Activated CD4-positive, alpha-beta T cell treated with anti-CD3 and anti-CD28 coated beads, Interleukin-2, amount 50 U/mL, for 48 hours (primary cell): ENCODE measurements at places on chromosomes 1 and 21.

- no peak for DNase-seq
Observed at GRCh38 chr1:14824314-14824915, 225.9 kb downstream of the KAZN start.

GRCh38 chr1:200512191-200512590, 102.4 kb upstream of the ZNF281 start:
- no peak for DNase-seq

- no peak for DNase-seq
Observed at GRCh38 chr1:18603212-18603852, 27.3 kb upstream of the PAX7 start.

DNA sequence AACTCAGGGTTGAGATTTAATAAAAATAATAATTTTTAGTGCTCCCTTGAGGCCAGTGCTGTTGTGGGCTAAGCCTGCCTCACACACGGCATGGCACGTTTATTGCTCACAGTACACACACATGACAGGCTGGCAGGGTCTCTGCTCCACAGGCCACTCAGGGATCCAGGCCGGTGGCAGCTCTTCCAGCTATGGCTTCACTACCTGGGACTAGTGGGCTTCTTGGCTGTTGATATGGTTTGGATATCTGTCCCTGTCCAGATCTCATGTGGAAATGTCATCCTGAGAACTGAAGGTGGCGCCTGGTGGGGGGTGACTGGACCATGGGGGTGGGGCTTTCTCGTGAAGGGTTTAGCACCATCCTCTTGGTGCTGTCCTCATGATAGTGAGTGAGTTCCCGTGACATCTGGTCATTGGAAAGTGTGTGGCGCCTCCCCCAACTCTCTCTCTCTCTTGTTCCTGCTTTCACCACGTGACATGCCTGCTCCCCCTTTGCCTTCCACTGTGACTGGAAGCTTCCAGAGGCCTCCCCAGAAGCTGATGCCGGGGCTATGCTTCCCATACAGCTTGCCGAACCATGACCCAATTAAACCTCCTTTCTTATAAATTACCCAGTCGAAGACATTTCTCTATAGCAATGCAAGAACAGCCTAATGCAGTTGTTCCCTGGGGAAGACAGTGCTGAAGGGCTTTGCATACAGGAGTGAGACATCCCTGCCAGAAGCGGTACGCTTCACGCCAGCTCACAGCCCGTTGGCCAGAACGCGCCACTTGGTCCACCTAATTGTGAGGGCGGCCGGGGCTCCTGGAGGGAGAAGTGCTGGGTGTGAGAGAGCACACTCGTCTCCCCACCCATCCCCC, 226.9 kb upstream of the C1orf174 start:
- DNase-seq, result no peak

- DNase-seq, result no peak
Observed at GRCh38 chr1:216015116-216015515, 408.1 kb downstream of the USH2A start.

DNA sequence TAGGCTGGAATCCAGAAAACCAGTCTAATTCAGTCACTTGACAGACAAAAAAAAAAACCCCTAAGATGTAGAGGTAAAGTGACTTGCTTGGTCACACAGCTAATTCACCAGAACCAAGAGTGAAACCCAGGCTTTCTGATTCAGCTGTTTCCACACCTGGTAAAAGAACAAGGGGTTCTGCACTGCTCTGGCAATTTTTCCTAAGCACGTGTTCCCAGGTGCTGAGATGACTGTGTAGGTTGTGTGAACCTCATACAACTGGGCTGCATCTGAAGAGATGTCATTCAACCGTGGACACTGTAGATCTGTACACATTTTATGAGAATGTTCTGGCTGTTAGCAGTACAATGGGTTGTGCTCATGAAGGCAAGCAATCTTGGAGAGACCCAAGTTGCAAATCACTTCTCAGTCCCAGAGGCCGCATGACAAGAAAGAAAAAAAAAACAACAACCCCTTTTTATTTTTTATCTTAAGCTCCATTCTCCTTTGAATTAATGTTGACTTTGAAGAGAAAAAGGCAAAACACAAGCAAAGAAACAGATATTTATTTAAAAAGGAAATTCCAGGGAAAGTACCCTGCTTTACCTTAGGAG, 95.4 kb downstream of the INTS7 start:
- DNase-seq, result peak; percentile 60

- no peak for DNase-seq
Observed at GRCh38 chr1:61247051-61247825, 164.9 kb downstream of the NFIA start.

DNA sequence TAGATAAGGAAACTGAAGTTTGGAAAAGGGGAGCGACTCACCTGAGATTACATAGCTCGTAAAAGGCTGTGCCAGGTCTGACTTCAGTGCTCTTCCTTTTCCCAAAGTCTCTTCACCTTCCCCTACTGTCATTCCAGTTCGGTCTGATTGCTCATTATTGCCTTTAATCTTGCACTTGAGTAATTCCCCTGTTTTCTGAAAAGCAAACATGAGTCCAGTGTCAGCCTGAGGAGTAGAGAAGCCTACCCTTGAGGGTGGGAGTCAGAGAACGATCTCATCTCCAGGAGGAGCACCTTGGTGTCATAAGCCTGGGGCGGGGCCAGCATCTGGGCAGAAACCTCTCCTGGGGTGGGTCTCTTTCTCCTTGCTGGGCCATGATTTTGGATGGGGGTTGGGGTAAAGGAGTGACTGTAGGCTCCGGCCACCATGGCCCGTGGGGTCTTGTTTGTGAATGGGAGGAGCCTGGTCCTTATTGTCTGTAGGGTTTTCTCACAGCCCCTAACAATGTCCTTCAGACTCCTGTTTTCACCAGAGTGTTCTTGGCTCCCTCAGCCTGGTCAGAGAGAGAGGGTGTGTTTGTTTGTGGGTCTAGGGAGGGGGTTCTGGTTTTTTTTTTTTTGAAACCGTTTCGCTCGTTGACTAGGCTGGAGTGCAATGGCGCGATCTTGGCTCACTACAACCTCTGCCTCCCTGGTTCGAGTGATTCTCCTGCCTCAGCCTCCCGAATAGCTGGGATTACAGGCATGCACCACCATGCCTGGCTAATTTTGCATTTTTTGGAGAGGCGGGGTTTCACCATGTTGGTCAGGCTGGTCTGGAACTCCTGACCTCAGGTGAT, 6.0 kb downstream of the VANGL2 start:
- no peak for DNase-seq

GRCh38 chr1:229121845-229122436, 149.0 kb upstream of the RAB4A start:
- DNase-seq, result no peak

DNA sequence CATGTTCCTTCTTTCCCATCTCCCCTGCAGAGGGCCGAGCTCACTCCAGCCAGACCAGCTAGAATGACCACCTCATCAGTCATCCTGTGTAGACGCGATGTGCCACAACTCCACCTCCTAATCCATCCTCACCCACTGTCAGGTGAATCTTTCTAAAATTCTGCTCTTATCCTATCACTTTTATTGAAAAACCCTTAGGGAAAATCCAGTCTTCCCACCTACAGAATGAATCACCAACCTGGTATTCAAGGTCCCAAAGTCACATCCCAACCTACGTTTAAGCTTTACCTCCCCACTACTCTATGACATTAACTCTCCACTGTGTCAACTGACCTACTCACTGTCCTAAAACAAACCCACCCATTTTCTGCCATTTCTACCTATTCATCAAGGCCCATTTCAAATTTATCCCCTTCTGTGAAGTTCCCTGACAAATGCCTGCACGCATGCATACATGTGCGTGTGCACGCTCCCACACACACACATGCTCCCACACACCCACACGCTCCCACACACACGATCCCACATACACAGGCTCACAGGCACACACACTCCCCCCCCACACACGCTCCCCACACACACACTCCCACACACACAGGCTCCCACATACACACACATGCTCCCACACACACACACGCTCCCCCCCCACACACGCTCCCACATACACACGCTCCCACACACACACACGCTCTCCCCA, 27.7 kb downstream of the HSF2BP start:
- DNase-seq, result no peak
